AG04449 (cell line): ENCODE measurements at places on chromosomes 7 and 10.

- no peak for DNase-seq
Observed at GRCh38 chr7:55060085-55060484, 41.3 kb downstream of the EGFR start.

DNA sequence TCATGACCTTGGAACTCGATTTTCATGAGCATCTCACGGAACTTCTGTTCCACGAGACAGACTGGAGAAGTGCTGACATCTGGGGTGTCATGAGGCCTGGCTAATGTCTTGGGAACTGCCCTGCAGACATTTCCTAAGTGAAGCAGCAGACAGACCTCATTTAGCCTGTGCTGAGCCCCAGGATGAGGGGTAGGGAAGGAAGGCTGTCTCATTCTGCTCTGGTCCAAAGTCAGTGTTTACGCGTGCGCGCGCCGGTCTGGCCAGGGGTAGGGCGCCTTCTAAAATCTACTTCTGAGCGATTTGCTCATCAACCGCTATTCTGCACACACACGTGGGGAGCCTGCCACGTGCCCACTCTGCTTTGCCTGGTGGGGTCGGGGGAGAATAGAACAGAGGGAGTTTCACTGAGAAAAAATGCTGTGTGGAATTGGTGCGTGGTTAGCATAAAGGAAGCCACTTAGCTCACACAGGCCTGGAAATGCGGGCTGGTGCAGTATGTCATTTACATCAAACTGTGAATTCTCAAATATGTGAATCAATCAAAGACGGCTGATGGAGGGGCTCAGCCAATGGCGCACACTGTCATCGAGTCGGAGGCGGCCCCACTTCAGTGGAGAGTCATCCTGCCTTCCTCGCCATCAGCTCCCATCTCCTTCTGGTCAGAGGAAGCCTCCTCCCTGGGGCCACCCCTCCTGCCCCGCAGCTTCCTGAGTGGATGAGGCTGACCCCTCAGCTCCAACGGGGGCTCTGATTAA lies 335.1 kb downstream of the ADARB2 start:
- DNase-seq: no peak

DNA sequence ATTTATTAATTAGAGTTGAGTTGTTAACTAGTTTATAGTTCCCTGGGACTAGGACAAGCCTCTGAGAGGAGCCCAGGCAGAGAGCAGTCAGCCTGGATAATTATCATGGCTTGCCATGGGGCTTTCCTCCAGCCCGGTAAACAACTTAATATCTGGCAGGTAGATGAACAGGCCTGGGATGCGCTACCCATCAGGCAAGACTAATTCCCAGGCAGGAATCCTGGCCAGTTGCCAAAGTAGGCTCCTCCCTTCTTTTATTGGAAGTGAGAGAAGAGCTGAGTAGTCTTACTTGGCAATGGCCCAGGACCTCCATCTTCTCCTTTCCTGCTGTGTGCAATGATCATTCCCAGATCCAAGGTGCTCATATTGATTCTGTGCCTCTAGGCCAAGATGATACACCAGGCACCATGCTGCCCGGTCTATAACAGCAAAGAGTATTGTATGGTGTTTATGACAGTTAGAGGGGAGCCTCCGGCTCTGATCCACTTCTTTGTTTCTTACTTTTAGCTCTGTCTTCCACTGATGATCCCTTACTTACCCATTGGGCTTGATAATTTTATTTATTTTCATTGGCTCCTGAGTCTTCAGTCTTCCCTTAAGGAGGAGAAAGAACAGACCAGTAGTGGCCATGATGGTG lies 408.7 kb downstream of the REEP3 start:
- no peak for DNase-seq

- no peak for DNase-seq
Observed at GRCh38 chr7:25624833-25625232, 396.5 kb upstream of the NPVF start.

DNA sequence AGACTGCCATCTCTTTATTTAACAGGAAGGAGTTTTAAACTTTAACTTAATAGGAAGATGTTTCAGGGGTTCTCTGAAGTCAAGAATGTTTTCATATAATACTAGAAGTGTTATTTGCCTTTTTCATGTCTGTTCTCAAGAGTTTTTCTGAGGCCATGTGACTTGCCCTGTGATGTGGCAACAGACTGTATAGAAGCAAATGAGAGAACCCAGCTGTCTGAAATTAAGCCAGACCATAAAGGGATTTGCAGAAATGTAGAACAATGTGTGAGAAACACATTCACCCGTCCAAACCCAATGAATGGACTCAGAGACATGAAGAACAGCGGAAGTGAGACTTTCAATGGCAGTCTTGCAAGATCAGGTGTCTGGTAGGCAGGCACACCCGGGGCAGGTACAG lies 23.8 kb downstream of the MAPK8 start:
- no peak for DNase-seq

DNA sequence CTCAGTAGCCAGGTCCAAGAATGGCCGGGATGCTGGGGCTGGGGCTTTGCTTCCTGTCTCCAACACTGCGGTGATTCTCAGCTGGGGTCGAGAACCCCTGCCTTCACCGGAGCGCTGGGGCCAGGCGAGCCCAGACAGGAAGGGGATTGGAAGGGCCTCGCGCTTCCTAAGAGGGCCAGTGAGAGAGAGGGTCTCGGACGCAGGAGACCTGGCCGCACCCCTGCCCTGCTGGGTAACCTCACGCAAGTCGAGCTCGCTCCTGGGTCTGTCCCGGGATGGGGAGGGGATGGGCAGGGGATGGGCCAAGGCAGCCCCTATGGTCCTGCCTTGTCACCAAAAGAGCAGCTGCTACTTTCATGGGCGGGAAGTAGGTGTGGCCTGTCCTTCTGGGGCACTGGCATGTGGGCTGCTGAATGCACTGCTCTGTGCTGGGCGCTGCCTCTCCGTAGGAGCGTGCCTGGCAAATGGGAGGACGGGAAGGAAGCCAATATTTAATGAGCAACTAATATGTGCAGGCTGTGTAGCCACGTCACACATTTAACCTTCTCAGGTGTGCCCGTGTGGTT lies 20.0 kb downstream of the KCNK18 start:
- no peak for DNase-seq

DNA sequence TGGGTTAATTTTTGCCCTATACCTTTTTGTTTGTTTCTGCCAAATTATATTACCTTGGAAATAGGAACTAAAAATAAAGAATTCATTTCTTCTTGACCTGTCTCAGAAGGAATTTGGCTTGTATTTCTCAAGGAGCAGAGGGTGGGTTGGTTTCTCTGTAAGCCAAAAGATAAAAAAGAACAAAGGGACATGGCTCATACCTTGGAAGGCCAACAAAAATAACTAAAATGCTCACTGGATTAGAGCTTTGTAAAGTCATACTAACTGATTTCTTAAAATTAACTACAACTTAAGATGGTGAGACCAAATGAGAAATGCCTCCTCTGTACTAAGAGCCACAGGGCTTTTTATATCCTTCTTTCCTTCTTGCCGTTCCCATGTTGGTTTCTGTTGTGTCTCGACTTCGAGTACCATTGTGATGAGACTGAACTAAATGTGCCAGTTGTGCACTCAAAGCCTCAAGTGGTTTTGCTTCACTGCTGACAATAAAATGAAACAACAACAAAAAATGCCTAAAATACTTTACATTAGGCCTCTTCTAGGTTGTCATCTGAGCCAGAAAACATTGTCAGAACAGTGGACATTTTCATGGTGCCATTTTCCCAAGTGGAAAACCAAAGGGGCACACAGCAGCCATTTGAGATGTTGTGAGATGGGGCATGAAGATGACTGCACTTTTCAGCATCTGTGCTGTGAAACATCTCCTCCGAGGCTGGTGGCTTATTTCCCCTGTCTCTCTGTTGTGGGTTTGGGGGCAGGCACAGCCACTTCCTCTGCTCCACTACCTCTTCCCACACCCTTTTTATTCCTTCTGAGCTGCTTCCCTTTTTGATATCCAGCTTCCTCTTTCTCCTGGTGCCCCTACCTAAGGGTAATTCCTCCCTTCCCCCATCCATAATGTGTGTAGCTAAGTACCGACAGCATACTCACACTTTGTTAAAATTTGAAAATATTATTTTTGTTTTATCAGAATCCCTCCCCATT lies 51.8 kb upstream of the AGR3 start:
- no peak for DNase-seq

- no peak for DNase-seq
Observed at GRCh38 chr10:43921478-43921877, 272.8 kb upstream of the ZNF32 start.

GRCh38 chr7:724298-724697 lies 2.2 kb upstream of the DNAAF5 start:
- no peak for DNase-seq

DNA sequence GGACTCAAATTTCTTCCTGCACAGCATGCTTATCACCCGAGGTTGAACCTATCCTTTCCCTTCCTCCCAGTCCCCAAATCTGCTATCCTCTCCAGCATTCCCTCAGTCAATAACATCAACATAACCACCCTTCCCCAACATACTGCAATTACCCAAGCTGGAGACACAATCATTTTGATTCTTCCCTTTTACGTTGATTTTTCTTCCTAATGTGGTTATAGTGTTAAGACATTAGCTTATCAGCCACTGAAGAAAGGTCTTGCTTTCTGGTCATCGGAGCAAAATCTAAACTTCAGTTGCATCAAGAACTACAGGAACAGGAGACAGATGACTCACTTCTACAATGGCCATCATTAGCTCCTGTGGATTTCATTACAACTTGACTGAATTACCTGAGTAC lies 3.5 kb upstream of the HBP1 start:
- DNase-seq: no peak

GRCh38 chr7:129083525-129083924 lies 28.6 kb upstream of the TNPO3 start:
- no peak for DNase-seq

DNA sequence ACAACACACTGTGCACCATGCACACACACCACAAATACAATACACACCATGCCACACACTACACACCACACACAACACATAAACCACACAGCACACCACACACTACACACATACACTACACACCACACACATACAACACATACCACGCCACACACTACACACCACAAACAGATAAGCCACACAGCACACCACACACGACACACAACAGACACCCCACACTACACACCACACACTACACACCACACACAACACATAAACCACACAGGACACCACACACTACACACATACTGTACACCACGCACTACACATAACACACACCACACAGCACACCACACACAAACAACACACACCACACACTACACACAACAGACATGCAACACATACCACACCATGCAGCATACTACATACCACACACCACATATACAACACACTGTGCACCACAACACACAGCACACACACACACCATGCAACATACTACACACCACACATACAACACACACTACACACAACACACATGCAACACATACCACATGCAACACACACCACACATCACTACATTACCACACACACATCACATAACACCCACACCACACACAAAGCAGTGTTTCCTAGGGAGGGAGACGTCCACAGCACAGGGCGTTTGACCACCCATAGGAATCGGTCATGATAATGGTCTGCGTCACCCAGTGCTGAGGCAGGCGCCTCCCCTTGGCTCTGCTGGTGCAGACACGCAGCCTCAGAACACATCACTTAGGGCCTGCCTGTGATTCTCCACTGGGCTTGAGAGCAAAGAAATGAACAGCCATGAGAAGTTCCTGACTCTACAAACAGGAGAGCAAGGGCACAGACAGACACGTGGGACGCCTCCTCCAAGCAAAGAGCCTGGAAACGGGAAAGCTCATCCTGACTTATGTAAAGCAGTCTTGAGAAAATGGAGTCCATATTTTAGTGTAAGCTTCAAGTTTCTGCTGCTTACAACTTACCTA lies 458.3 kb downstream of the PTPRN2 start:
- DNase-seq: no peak

- DNase-seq: no peak
Observed at GRCh38 chr7:156650042-156650441, 9.5 kb downstream of the RNF32 start.

DNA sequence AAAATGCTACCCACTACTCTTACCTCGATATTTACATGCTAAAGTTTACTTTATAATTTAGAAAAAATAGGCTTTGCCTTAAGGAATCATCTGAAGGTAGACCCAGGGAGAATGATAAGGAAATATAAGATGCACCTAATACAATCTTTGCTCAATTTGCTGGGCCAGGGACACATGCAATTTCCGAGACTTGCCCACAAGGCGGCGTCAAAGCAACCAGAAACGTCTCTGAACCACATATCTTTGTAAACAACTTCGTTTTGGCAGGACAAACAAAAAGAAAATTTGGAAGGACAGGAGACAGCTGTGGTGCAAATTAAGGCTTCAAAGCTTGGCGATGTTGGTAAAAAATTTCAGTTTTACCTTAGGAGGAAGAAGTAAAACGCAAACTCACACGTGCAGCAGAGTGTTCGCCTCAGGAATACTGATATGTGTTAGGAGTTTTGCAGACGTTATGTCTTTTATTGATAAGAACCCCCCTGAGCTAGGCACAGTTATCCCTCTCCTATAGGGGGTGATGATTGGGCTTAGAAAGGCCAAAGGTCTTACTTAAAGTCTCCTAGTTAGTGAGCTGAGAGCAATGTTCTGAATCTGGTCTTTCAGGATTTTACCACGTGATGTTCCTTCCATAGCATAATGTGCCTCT lies 134.3 kb downstream of the PRKCQ start:
- no peak for DNase-seq

- DNase-seq: no peak
Observed at GRCh38 chr10:84391326-84391725, 62.9 kb downstream of the CCSER2 start.

DNA sequence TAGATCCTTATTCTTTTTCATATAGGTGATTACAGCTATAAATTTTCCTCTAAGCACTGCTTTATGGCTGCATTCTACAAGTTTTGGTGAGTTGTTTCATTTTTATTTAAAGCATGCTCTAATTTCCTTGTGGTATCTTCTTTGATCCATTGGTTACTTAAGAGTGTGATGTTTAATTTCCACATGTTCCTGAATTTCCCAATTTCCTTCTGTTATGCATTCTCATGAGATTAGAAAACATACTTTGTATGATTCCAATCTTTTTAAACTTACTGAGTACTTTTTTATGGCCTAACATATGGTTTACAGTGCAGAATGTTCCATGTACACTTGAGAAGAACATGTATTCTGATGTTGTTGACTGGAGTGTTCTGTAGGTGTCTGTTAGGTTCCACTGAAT lies 53.4 kb downstream of the MYL10 start:
- DNase-seq: no peak

DNA sequence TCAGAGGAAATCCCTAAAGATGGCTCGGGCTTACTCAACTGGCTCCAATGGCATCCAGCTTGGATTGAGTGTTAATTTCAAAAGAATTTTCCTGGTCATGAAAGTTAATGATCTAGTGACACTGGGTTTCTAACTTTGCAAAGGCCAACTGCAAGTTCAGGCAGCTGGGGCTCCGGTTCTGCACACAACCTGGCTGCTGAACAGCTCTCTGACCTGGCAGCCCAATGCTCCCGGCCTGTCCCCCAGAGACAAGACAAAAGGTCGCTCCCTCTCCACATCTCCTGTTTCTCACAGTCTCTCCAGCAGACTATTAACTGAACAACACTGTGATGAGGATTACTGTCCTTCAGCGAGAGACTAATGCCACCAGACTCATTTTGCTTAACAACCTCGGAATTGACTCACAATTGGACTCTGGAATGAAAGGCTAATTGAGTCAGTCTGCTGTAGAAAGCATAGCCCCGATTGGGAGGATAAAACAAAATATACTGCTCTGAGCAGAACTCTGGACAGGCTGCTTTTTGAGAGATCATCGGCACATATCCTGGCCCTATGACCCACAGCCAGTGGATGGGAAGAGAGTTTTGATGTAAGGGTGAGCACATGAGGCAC lies 174.5 kb downstream of the GFRA1 start:
- DNase-seq: no peak
